ENCODE measurements at places on chromosomes 5 and 9. TPM values are rescaled to one million over a fixed set of nuclear protein-coding genes. Genes with fewer than 3 reads are reported as not detected.
A peak's percentile ranks its signal among the peaks of the same experiment; 100 is the strongest.

GRCh38 chr9:86839522-86839921 is 107.8 kb downstream of the GAS1 start:
- no peak overlapping the region for H3K27ac ChIP-seq
- H3K4me1 ChIP-seq: no peaks in the 10 kb centered on the region
- no peak overlapping the region for H3K4me3 ChIP-seq
- no peaks in the 10 kb centered on the region for H3K27me3 ChIP-seq
- no peaks in the 10 kb centered on the region for H3K36me3 ChIP-seq
- no peak for DNase-seq

Gene SHISAL2B
- total RNA-seq: not detected

DNA sequence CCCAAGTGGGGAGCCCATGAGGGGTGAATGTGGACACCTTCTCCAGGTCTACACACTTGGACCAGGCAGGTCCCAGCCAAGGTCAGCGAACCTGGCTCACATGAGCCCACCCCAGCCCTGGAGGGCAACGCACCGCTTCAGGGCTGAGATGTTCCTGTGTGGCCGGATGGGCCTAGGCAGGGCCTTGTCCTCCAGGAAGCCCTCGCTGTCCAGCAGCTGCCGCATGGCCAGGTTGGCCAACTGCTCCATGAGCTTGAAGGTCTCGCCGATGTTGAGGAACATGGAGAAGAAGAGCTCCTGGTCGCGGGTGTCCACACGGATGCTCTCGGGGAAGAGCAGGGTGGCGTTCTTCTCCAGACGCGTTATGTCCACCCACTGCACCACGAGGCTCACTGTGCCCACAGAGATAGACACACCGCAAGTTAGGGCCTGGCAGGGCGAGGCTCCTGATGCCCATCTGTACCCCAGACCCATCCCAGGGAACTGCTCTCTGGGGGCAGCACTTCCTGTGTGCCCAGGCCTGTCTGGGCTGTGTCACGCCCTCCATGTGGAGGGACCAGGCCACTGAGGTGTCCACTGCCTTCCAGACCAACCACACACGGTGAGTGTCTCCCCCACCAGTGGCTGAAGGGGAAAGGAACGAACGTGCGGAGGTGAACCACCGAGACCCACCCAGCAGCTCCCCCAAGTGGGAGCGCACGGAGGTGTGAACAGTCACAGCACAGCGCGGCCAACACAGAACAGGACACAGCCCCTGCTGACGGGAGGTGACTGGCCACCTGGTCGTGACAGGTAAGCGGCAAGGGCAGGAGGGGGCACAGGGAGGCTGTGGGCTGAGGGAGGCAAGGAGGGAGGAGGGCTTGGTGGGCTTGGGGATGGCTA is 14.4 kb downstream of the TBC1D9B start:
- no peaks in the 10 kb centered on the region for H3K27me3 ChIP-seq
- DNase-seq: no peak
- H3K4me1 ChIP-seq: no peaks in the 10 kb centered on the region
- H3K27ac ChIP-seq: no peak overlapping the region

DNA sequence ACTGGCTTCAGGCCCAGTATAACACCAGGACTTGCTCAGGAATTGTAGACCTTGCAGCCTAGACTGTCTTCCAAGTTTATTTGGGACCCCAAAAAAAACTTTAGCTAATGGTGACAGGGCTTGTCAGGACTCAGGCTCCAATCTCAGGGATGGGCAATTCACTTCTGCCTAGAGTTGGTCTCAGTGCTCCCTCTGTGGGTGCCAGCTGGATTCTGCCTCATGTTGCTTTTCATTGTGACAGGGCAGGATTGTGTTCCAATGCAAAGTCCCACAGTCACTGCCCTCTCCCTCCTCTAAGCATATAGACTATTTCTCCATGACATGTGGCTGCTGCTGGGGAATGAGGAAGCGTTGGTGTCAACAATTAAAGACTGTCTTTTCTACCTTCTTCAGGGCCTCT is 174.7 kb downstream of the CYLC2 start:
- no peaks in the 10 kb centered on the region for H3K4me1 ChIP-seq
- no peak overlapping the region for H3K27ac ChIP-seq
- no peaks in the 10 kb centered on the region for H3K36me3 ChIP-seq
- DNase-seq: no peak
- H3K4me3 ChIP-seq: no peak overlapping the region

GRCh38 chr9:89433826-89434225 is 64.1 kb downstream of the SEMA4D start:
- H3K4me1 ChIP-seq: no peaks in the 10 kb centered on the region
- H3K27ac ChIP-seq: no peak overlapping the region
- no peaks in the 10 kb centered on the region for H3K36me3 ChIP-seq
- no peaks in the 10 kb centered on the region for H3K27me3 ChIP-seq

- H3K36me3 ChIP-seq: no peaks in the 10 kb centered on the region
- DNase-seq: peak; percentile 99
- no peak overlapping the region for H3K27ac ChIP-seq
- no peak overlapping the region for H3K4me3 ChIP-seq
- H3K27me3 ChIP-seq: no peaks in the 10 kb centered on the region
These were observed 11.9 kb downstream of the GLIPR2 start for GRCh38 chr9:36148311-36149051.

Gene KCNN2
- total RNA-seq: 0.32 TPM

DNA sequence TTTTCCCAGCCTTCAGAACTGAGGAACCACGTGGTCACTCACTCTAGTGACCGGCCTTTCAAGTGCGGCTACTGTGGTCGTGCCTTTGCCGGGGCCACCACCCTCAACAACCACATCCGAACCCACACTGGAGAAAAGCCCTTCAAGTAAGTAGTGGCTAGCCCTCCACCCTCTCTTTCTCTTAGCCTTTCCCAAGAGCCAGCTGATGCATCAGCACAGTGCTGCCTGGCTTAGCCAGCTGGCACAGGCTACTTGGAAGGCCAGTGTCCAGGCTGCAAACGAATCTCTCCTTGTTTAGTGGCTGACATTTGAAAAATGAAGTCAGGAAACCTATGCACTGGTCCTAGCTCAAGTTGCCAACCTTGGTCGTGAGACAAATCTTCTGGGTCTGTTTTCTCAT is 91.1 kb downstream of the PRDM6 start:
- peak; percentile 85 for DNase-seq
- H3K27ac ChIP-seq: no peak overlapping the region
- no peaks in the 10 kb centered on the region for H3K4me1 ChIP-seq
- H3K4me3 ChIP-seq: no peak overlapping the region
